Naive thymus-derived CD4-positive, alpha-beta T cell (primary cell): ENCODE measurements at places on chromosomes 1 and 21. TPM values are rescaled to one million over a fixed set of nuclear protein-coding genes. Genes with fewer than 3 reads are reported as not detected.

COL9A2 gene
- total RNA-seq = 2.0 TPM

- DNase-seq = no peak
Observed at GRCh38 chr1:27970401-27970800, 10.6 kb downstream of the XKR8 start.

DNA sequence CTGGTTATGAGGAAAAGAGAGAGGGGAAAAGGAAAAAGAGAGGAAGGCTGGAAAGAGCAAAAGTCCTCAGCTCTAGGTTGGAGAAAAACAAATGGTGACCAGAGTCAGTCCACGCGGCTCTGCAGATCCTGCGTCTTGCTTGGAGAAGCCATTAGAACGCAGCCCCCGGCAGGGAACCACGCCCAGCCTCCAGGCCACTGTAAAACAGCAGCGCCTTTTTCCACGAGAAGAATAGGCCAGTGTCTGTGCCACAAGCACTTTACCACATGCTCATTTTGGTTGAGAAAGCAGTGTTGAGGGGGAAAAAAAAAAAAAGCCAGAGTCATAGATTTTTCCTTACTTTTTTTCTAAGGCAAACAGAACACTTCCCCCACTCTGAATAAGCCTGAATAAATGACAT, 846.9 kb upstream of the ADAMTS5 start:
- DNase-seq = no peak

DNA sequence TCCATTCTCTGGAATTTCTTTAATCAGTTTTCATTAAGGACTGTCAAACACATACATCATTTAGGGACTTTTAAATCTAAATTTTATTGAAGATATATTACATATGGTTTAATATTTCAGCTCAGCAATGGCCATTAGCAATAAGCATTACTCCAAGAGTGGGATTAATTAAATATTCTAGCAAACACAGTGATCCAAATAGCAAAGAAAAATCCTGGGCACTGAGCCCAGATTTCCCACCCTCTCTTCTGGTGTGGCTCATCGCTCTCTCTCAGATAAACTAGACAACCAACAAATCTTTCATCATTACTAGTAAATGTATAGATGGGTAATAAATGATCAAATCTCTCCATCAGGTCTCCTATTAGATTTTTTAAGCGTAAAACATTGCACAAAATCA, 53.5 kb upstream of the FOXD3 start:
- DNase-seq = no peak

U2AF1 gene
- total RNA-seq = 134 TPM

SLAMF9 gene
- not detected in 2 replicates for total RNA-seq

DNA sequence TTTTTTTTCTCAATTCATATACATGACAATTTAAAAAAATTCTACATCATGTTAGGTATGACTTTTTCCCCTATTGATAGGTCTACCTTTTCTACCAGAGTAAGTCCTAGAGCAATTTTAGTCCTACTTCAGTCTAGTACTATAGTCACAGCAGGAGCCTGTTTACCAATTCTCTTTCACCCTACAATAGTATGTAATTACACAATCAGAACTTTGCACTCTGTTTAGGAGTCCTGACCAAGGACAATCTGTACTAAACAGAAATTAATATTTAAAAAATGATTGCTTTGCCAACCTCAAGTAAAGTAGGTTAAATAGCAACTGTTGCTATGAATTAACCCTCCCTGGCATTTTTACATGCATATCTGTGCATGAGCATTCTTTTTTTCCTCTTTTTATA, 810 bp upstream of the CYP4A11 start:
- DNase-seq = no peak

BTG2 gene
- 654 TPM for total RNA-seq
